ENCODE measurements at places on chromosomes 4 and X.

GRCh38 chr4:168527560-168527959 lies 30.7 kb downstream of the PALLD start:
- DNase-seq = no peak

DNA sequence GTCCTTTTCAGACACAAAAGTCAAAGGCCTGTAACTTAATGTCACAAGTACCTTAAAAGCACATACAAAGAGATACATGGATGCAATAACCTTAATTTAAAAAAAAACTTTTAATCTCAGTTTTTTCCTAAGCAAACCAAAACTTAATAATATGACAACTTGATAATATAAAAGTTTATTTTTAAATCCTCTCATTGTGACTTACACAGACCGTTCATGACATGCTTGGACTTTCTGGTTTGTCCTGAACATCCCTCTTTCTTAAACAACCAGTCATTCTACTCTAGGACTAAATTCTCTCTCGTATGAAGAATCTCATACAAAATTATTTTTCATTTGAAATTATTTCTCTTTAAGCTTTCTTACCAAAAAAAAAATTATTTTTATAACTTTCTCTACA lies 43.1 kb upstream of the CYP2U1 start:
- no peak for DNase-seq

DNA sequence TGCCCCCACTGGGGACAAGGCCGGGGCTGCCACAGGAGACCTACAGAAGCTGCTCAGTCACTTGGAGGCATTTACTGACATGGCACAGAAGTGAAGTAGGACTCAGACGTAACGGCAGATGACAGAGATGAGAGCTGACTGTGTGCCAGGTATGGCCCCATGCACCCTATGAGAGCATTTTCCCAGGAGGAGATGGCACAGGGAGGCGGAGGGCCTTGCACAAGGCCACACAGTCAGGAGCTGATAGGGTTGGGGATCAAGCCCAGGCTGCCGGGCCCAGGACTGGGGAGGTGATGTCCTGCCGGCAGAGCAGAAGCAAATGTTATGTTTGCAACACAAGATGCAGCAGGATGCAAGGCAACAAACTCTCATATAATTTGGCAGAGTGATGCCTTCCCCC lies 34.1 kb downstream of the NAT8L start:
- no peak for DNase-seq

- no peak for DNase-seq
These were observed 60.6 kb upstream of the LIMCH1 start for GRCh38 chr4:41477181-41477905.

- DNase-seq = no peak
These were observed 240.5 kb upstream of the TEX13A start for GRCh38 chrX:105461016-105461415.

GRCh38 chr4:101199507-101200285 lies 147.6 kb downstream of the PPP3CA start:
- DNase-seq = no peak

DNA sequence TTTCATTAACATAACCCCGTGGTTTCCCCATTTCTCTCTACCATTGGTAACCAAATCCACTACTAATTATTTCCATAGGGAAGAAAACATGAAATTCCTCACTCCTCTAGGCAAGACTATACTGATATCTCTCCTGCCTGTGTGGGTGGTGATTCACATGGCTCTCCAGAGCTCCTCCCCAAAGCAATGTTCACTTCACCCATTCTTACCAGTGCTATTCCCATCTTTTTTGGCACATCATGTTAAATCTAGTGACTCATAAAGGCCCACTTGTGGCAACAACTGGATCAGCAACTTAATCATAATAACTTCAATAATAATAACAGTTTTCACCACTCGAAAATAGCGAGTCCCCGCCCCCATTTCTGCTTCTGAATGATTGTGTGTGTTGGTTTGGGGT lies 6.1 kb upstream of the HCCS start:
- peak; percentile 56 for DNase-seq

DNA sequence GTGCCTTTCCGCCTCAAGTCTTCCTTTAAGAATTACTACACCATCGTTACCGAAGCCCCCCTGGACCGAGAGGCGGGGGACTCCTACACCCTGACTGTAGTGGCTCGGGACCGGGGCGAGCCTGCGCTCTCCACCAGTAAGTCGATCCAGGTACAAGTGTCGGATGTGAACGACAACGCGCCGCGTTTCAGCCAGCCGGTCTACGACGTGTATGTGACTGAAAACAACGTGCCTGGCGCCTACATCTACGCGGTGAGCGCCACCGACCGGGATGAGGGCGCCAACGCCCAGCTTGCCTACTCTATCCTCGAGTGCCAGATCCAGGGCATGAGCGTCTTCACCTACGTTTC lies 2.2 kb downstream of the PCDH10 start:
- no peak for DNase-seq
